ENCODE measurements at places on chromosomes 1 and 21.

DNA sequence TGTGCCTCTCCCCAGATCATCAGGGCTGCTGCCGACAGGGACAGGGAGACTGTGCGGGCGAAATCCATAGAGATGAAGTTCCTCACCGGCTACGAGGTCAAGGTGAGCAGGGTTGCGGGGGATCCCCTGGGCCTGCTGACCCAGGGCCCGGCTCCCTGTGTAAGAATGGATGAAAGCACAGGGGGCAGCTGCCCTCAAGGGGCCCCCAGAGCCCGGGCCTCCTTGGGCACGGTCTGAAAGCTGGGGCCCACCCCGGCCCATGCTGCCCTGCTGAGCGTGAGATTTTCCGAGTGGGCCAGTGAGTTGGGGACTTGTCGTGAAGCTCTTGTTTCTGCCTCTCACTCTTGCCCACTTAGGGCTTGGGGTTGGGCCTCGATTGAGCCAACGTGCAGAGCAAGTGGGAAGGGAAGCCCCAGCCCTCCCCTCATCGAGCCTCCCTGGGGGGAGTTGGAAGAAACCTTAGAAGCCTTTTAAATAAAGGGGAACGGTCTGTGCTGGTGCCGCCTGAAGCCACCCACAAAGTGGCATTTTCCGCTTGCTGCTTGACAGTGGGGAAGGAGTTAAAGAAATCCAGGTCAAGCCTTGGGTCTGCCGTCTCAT is 45.2 kb downstream of the COQ8A start:
- DNase-seq, result no peak

GRCh38 chr1:81007024-81007423 is 793.7 kb upstream of the ADGRL2 start:
- no peak for DNase-seq

- DNase-seq, result no peak
These were observed 2.7 kb downstream of the CAPN2 start for GRCh38 chr1:223714849-223715603.

DNA sequence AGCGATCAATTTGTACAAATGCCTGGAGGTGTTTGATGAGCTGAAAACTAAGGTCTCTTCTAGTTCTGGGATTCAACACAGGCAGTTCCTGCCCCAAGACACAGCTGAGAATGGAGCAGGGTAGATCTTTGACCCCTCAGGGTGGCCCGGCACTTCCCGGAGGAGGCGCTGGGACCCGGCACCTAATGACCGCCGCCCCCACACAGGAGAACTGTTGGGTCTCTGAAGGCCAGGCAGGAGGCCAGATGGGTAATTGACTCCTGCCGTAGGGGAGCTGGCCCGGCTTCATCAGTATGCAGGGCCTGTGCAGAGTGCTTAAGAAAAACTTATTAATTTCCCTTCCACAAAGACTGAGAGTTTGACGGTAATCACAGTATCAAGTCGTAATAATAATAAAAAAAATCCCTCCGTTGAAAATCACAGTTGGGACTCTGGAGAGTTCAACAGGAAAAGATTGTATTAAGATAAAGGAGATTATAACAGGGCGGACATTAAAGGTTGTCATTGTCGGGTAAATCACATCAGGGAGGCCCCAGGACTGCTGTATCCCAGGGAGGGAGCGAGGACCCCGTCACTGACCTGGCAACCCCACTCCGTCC is 51.7 kb downstream of the UBIAD1 start:
- DNase-seq, result no peak

GRCh38 chr1:44425341-44426082 is 20.5 kb downstream of the RNF220 start:
- no peak for DNase-seq

DNA sequence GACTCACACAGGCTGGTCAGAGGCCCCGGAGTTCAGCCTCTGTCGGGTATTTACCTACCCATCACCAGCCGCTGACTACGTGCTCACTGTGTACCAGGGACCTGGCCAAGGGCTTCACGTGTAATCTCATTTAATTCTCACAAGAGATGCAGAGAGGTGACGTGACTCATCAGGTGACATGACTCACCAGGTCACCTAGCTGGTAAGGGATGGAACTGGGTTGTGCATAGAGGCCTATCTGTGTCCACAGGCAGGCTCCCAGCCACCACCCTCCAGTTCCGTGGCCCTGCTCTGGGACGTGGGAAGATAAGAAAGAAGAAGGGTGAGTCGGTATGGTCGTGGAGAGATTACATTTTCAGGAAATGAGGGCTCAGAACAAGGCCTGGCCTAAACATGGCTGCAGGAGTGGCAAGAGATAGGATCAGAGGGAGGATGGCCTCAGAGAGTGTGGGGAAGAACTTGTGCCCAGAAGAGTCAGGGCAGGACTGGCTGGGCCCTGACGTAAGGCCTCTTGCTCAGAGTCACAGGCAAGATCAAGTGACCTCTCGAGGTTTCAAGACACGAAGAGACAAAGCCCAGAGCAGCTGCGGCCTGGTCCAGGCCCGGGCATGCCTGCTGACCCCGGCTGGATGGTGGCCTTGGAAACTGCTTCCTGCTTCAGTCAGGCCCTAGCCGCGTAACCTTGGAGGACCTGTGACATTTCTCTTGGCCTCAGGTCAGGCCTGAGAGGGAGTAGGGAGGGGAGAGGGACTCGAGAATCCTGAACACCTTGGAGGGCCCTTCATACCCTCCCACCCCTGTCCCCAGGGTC is 52.7 kb upstream of the WASF2 start:
- peak; percentile 66 for DNase-seq

GRCh38 chr1:31587720-31588423 is 11.6 kb downstream of the TINAGL1 start:
- DNase-seq, result peak; percentile 47

GRCh38 chr1:3068564-3069431 is at the start of gene PRDM16:
Gene PRDM16, plus strand, starts transcription at chr1:3069203. Its CDS starts 57 bp downstream, at chr1:3069260.
- DNase-seq, result peak; percentile 19

- no peak for DNase-seq
These were observed 36.8 kb upstream of the DUSP10 start for GRCh38 chr1:221778535-221779142.

DNA sequence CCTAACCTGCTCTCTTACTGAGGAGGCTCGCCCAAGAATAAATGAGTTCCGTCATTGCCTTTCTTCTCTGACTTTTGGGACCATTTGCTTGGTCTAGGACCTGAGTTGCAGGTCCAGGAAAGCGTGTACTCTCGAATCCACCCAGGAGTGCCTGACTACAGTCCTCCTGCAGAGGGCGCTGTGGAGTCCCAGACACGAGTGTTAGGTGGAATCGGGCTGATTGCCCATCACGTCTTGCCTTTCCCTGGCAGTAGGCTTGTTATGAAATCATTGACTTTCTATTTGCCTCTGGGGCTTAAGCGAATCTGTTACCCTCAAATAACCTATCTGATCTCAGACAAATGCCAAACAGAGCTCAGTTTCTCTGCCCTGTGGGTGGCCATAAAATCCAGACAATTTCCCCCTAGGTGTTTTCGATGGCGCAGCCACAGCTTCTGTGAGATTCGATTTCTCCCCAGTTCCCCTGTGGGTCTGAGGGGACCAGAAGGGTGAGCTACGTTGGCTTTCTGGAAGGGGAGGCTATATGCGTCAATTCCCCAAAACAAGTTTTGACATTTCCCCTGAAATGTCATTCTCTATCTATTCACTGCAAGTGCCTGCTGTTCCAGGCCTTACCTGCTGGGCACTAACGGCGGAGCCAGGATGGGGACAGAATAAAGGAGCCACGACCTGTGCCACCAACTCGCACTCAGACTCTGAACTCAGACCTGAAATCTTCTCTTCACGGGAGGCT is at the start of gene IL20:
Gene IL20 (plus strand): TSS at position 685 of the 733 bp plus-strand sequence. CDS start 230 bp downstream, outside the sequence.
- DNase-seq, result peak; percentile 88

GRCh38 chr1:197083474-197083873 is 16.4 kb upstream of the F13B start:
- no peak for DNase-seq

- DNase-seq, result no peak
These were observed 47.0 kb upstream of the GJA5 start for GRCh38 chr1:147807405-147807804.
